ENCODE measurements at places on chromosomes 7 and 10.
A peak's percentile ranks its signal among the peaks of the same experiment; 100 is the strongest.

- DNase-seq, result no peak
Observed at GRCh38 chr10:89245802-89246201, 5.8 kb downstream of the LIPA start.

GRCh38 chr10:124944982-124945381, 3.1 kb downstream of the ZRANB1 start:
- DNase-seq, result no peak

GRCh38 chr7:24826662-24827020, 69.4 kb upstream of the GSDME start:
- DNase-seq, result no peak

- DNase-seq, result no peak
Observed at GRCh38 chr7:157737151-157738065, 400.6 kb downstream of the DNAJB6 start.

- peak; percentile 87 for DNase-seq
Observed at GRCh38 chr10:92242910-92243671, 47.8 kb downstream of the CPEB3 start.

GRCh38 chr10:7700577-7701125, 2.5 kb upstream of the ITIH2 start:
- DNase-seq, result no peak

DNA sequence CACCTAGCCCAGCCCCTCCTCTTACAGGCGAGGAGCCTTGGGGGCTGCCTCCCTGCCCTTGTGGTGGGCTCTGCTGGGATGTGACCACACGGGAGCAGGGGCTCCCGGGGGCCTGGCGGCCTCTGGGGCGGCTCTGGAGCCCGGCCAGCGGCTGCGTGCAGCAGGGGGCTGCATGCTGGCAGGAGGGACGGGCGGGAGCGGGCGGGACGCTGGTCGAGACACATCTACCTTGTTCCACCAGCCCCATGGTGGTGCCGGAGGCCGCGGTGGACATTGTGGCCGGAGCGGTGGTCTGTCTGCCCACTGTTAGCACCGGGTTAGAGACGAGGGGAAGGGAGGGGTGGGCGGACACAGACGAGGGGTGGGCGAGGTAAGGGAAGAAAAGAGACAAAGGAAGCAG, 38.6 kb downstream of the YKT6 start:
- DNase-seq, result no peak

- DNase-seq, result no peak
Observed at GRCh38 chr10:110324805-110325280, 20.1 kb upstream of the SMNDC1 start.

- DNase-seq, result no peak
Observed at GRCh38 chr7:1567049-1567771, 2.6 kb downstream of the PSMG3 start.

DNA sequence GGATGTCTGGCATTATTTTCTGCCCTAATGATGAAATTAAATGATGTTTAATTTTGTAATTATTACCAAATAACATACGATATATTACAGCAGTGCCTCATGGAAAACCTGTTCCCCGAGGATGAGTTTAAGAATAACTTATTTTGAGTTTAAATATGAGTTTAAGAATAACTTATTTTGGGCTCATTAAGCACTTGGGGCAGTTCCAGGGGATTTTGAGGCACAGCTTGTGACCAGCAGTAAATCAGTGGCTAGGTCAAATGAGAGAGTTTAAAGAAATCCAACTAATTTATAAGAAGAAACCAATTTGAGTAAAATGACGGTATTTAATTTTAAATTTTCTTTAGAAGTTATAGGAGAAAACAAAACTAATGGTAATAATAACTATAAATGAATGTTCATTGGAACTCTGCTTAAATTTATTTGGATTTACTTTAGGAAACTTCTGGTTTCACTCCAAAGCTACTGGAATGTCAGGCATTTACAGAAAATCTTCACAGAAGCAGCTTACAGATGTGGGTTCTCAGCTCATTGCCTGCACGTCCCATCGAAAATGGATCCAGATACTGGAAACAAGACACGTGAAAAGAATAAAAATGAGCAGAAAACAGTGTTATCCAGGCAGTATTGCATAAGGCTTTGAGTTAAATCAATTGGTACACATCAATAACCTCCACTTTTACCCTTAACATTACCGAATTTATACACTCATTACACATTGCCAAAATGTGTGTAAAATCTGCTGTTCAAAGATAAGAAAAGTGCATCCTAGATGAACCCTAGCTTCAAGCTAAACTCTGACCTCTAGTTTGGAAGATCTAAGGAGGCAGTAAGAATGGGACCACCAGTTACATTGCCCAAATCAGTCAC, 784.5 kb upstream of the IGFBP3 start:
- no peak for DNase-seq

DNA sequence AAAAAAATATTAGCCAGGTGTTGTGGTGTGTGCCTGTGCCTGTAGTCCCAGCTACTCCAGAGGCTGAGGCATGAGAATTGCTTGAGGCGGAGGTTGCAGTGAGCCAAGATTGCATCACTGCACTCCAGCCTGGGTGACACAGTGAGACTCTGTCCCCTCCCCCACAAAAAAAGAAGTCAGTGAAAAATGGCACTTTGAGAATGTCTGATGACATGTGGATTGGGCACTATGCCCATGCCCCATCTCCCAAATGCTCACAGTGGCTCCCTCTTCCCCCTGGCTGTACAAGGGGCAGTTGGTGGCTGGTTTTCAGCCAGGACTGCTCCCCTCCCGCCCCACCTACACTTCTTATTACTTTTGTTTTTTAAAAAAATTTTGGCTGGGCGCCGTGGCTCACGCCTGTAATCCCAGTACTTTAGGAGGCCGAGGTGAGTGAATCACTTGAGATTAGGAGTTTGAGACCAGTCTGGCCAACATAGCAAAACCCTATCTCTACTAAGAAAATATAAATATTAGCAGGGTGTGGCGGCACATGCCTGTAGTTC, 26.1 kb downstream of the IL15RA start:
- DNase-seq, result no peak

DNA sequence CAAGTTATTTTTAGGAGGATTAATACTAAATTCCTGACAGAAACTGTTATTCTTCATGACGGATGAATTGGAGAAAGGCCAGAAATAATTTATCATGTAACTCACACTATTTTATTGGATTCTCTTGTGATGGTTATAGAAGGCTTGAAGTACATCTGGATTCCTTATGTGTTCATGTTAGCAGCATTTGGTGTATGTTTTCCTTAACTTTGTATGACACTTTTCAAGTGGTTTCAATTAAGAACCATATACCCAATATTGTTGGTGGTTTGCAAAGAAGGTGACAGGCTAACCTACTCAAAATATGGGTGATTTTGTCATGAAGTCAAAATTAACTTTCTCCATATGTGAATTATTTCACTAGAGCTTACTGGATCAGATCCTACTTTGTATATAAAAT, 532.2 kb upstream of the CNTNAP2 start:
- DNase-seq, result no peak

DNA sequence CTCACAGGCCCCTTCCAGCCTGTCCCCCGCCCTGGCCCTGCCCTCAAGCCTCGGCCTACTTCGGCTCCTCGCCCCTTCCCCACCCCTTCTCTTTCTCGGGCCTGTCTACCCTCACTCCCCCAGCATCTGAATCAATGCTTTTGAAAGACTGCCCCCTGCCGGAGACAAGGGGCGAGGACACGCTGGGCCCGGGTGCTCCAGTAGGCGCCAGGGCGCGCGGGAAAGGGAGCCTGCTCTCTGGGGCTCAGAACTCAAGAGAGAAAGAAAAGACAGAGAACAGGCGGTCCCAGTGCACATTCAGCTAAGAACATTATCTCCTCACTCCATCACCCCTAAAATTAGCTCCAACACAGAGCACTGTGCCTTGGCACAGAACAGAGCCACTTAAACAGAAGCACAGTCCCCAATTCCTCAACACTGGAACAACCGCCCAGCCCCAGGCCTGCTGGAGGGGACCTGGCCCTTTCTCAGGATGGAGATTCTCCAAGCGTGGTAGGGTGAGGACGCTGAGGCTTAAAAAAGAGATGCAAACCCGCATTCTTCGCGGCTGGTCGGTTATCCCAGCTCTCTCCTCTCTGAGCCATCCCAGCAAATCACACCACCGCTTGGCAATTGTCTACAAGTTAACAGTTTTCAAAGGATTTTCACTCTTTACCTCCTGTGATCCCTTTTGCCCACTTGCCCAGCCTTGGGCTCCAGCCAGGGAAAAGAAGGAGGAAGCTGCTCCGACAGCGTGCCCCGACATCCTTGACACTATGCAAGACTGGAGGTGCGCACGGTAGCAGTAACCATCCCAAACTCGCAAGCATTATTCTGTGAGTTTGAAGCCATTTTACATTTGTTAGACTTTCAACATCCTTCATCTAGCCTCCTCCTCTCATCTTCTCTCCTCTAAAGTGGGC, 2.1 kb downstream of the GIGYF1 start:
- DNase-seq, result peak; percentile 94

Measured in spleen (tissue), 13 donors.